ENCODE measurements at places on chromosomes 5 and 9.

DNA sequence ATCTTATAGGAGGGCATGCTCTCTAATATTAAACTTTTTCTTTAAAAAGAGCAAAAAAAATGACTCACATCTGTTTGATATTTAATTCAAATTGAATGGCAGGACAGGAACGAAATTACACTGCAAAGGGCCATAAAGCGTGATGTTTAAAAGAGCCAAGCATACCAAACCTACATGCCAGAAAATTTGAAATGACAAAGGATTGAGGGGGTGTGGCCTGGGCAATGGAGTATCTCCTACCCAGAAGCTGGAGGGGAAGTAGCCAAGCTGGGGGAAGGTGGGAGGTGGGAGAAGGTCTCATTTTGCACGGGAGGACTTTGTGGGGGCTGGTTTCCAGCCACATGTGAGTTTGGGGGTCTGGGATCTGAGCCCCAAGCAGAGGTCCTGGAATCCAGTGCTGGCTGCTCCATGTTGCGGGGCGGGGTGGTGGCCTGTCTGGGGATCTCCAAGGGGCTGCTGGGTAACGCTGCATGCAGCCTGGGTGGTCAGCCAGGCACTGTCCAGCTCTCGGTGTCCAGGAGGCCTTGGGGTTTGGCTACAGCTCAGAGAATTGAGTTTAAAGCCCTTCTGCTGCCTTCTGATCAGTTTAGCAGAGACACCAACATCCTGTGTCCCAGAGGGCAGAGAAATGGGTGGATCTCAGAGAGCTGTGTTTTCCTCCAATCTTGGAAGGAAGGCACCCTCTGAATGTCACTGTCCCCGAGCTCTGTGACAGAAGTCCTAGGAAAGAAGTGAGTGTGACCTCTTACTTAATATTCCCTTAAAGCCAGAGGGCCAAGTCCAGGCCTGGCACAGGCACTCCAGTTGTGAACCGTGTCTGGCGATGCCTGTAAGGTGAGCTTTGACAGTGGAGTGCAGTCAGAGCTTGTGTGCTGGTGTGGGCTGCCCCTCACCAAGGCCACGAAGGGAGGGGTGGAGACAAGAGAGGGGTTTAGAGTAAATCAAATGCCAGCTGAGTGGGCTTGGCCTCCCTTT, 7.6 kb downstream of the DCANP1 start:
- no peak for DNase-seq

- DNase-seq = no peak
These were observed 202.1 kb downstream of the DEPDC1B start for GRCh38 chr5:60497706-60498500.

- DNase-seq = no peak
These were observed 6.5 kb downstream of the NTMT1 start for GRCh38 chr9:129632460-129632859.

- no peak for DNase-seq
These were observed 20.8 kb downstream of the PLGRKT start for GRCh38 chr9:5416953-5417352.

GRCh38 chr9:76926846-76927245, 20.9 kb upstream of the PRUNE2 start:
- DNase-seq = no peak

DNA sequence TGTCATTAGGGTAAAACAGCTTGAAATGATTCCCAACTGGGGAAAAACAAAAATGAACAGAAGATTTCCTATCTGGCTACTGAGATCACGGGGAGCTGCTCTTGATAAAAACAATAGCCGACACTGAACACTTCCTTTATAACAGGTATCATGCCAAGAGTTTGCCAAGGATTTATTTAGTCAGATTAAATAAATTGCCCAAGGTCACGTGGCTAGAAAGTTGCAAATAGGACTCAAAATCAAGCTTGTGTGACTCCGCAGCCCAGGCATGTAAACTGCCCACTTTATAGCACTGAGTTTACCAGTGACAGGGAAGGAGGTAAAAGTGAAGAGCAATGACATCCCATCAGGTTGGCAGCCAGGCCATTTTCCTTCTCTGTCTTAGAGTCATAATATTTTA, 120.7 kb upstream of the ZNF618 start:
- no peak for DNase-seq

DNA sequence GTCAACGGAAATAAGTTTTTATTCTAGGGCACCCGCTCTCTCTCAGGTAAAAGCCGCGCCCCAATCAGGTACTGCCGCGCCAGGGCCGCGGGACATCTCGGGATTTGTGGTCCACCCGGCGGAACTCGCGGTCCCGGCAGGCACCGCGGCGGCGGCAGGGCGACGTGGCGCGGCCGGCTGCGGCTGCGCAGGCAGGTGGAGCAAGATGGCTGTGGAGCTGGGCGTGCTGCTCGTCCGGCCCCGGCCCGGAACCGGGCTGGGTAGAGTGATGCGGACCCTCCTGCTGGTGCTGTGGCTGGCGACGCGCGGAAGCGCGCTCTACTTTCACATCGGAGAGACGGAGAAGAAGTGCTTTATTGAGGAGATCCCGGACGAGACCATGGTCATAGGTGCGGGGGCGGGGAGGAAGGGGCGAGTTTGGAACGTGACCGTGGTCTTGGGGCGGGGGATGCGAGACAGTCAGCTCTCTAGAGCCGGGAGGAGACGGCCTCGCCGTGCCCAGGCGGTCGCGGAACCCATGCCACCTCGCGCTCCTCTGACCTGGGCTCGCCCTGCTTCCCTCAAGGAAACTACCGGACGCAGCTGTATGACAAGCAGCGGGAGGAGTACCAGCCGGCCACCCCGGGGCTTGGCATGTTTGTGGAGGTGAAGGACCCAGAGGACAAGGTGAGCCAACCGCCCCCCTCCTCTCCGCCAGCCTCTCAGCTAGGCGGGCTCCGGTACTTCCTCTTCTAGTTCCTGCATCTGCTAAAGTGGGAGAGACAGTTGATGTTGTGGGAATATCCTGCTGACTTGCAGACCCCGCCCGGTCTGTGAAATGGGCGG, at the start of gene TMED9:
TSS of gene TMED9 (plus strand) at position 194 of the 825 bp plus-strand sequence. CDS start at position 206, 12 bp downstream.
- peak; percentile 64 for DNase-seq

DNA sequence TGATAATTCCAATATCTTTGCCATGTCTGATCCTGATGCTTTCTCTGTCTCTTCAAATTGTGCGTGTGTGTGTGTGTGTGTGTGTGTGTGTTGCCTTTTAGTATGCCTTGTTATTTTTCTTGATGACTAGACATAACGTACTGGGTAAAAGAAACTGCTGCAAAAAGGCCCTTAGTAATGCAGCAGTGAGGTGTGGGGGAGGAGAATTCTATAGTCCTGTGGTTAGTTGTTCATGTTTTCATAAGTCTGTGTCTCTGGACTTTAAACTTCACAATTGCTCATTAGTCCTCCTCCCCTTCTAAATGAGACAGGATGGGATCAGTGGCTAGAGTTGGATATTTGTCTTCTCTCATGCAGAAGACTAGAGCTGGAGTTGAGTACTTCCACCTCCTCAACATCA, 346.2 kb upstream of the IRX1 start:
- no peak for DNase-seq

DNA sequence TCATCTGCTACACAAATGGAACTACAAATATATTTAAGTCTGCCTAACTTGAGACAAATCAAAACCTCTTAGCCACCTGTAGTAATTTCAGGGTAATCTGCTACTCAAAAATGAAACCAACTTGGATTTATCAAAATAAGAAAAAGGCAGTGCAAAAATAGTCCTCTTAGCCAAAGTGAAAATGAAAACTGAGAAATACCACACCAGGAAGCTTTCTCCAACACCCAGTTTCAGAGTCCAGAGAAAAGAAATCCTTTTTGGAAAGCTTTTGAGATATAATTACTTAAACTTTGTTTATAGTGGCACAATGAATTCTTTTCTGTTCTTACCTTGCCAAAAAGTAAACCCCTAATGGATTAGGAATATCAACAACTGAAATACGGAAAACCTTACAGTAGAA, 990.4 kb downstream of the EFNA5 start:
- no peak for DNase-seq

GRCh38 chr5:43401827-43402226, 10.4 kb downstream of the CCL28 start:
- DNase-seq = no peak

GRCh38 chr9:112705768-112706427, 12.0 kb downstream of the INIP start:
- DNase-seq = peak; percentile 11

DNA sequence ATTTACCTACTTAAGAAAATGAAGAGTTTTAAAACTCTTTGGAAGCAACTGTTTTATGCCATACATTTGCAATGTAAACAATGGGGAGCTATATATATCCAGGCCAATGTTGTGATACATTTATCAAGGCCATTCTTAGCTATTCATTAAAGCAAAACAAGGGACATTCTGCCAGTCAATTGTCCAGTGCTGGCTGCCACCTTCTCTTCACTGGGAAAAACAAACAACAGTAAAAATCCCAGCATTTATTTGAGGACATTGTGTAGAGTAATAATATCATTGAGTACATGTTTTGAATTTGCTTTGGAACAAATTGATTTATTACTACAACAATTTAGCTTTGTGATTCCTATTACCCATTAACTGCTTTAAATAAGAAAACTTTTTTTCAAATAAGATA, 1107.4 kb downstream of the DTWD2 start:
- DNase-seq = no peak

GRCh38 chr9:99885747-99886146, 20.7 kb upstream of the STX17 start:
- no peak for DNase-seq

DNA sequence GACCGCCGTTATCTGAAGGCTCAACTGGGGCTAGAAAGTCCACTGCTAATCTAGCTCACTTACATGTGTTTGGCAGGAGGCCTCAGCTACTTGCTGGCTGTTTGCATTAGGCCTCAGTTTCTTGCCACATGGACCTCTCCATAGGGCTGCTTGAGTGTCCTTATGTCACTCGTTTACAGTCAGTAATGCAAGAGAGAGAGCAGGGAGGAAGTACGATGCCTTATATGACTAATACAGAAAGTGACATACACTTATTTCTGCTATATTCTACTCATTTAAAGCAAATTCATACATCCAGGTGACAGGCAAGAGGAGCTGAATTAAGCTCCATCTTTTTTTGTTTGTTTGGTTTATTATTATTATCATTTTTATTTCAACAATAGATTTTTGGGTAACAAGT, 179.6 kb downstream of the LURAP1L start:
- DNase-seq = no peak

GRCh38 chr5:80926979-80927656, 33.0 kb upstream of the RASGRF2 start:
- DNase-seq = no peak

GRCh38 chr5:50559955-50560354, 106.5 kb upstream of the PARP8 start:
- no peak for DNase-seq

- no peak for DNase-seq
These were observed 44.9 kb upstream of the ADAMTSL1 start for GRCh38 chr9:18429070-18429469.

- peak; percentile 30 for DNase-seq
These were observed 24.8 kb upstream of the IER5L start for GRCh38 chr9:129202613-129203555.

DNA sequence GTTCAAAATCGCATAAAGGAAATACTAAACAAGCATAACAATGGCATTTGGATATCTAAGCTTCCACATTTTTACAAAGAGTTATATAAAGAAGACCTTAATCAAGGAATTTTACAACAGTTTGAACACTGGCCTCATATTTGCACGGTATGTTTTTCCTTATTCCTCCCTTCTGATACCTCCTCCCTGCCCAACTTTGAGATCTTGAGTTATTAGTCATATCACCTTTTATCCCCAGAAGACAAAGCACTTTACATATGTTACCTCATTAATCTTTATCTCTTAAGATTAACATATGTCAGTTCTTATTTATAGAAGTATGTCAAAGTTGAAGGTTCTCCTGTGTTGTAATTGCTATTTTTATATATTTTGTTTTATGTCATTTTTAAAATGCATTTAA, 29.8 kb downstream of the TDRD7 start:
- no peak for DNase-seq

- no peak for DNase-seq
These were observed 289.1 kb upstream of the KLF4 start for GRCh38 chr9:107778661-107779060.

DNA sequence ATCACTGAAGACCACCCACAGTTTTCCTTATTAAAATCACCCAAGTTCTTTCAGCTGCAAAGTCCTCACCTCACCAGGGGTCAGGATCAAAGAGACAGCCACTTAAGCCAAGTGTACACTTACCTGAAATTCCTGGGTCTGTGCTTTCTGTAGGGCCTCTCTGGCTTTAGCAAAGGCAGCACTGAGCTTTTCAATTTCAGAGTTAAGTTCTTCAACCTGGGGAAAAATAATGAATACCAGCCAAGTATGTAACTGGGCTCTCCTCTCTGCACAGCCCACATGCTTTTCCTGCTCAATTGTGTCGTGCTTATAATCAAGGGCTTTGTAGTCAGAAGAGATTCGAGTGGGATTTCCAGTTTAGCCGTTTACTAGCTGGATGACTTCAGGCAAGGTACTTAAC, 55.1 kb downstream of the CDK5RAP2 start:
- DNase-seq = no peak

- DNase-seq = no peak
These were observed 60.1 kb upstream of the SPATA31C2 start for GRCh38 chr9:88198341-88198807.

DNA sequence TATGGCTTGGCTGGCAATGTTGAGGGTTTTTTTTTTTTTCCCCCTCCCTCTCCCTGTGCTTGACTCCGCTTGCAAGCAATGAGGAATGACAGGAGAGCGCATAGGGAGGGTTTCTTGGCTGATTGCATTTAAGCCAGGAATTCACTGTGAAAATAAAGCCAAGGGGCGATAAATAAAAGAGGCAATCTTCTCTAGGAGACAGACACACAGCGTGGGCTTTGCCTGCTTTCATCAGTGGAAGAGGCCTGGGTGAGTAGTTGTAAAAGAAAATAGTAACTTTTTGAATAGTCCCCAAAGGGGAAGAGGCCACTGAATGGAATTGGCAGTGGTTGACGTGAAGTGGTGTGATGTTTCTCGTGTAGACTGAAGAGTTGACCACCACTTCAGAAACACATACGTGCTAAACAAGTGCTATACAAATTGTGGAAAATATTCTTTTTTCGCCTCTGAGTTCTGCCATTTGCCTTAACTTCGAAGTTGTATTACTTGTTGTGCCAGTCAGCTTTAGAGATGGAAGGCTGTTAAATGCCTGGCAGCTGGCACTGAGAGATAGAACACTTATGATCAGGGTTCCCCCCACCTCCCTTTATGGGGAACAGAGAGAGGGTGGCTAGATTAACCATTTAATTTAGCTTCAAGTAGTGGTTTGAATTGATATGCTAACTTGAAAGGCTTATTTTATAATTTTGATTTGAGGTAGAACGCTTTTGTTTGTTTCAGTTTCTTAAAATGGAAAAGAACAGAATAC, 3.0 kb downstream of the ZSWIM6 start:
- DNase-seq = no peak

DNA sequence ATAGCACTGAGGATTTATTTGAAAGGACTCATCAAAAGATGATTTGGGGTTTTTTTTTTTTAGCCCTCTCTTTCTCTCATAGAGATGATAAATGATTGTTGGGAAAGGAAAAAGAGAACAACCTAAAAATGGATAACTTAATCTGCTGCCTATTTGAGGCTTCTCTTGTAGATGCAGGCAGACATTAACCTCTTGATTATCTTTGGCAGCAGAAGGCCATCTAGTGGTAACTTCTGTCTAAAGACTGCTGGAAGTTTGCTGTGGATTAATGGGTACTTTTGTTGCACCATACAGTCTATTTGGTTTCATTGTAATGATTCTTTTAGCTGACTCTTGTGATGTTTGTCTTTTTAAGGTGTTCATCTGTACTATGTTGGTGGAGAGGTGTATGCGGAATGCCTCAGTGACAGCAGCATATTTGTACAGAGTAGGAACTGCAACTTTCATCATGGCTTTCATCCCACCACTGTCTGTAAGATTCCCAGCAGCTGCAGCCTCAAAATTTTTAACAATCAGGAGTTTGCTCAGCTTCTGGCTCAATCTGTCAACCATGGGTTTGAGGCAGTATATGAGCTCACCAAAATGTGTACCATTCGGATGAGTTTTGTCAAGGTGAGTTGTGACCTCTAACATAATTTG, 18.8 kb downstream of the SMIM32 start:
- peak; percentile 40 for DNase-seq
